Stimulated activated CD4-positive, alpha-beta T cell treated with anti-CD3 and anti-CD28 coated beads, TNF-alpha, amount 100 ng/mL, for 4 hours (primary cell): ENCODE measurements at places on chromosomes 6 and 20.

DNA sequence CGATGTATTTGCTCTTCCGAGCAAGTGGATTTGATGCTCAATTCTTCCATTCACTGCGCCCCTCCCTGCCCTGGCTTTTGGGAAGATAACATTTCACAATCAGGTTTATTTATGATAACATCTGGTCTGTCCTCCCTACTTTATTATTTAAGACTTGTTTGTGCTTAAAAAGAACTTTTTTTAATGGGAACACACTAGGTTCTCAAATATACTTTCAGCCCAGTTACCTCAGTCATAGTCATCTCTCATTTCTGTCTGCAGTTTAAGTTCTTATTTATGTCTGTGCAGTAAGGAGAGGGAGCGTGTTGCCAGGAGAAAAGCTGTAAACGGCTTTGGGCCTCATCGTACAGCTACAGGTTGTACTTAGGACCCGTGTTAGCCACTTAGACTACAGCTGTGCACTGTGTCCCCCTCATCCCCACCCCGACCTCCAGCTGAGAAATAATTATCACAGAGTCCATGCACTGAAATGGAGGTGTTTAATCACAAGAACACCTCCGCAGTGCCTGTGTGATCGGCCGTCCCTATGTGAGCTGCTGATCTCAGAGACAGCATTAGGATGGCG is 99.3 kb downstream of the RPP40 start:
- no peak for DNase-seq

- no peak for DNase-seq
Measured at GRCh38 chr6:164533045-164533362, 776.4 kb downstream of the C6orf118 start.

DNA sequence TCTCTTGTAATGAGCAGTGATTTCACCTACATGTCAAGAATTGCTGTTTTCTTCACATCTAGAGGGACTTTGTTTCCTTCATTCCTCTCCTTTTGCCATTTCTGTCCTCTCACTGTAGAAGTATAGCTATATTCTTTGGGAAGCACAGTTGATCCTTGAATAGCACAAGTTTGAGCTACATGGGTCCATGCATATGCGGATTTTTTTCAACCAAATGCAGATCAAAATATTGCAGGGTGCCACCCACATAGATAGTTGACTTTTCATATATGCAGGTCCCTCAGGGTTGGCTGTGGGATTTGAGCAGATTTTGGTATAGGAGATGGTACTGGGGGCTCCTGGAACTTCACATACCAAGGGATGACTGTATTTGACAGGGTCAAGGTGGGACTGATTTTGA is 41.1 kb downstream of the BLTP3A start:
- no peak for DNase-seq

GRCh38 chr6:39088331-39088730 is 26.7 kb downstream of the SAYSD1 start:
- DNase-seq: no peak

GRCh38 chr6:55888917-55889316 is 13.5 kb upstream of the BMP5 start:
- DNase-seq: no peak

DNA sequence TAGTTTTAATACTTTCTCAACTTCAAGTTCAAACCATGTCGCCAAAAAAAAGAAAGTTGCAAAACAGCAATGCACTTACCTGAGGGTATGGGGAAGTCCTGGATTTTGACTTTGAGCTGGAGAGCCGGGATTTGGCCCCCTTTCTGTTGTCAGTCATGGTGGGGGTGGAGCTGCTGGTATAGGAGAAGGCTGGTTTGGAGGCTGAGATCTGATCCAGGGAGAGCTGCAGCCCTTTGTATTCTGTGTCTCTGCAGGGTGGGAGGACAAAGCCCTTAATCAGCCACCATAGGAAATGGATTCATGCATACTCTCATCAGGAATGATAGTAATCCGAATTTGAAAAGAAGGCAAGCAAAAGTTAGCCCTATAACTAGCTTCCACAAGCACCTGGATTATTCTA is 44.0 kb downstream of the SIM1 start:
- DNase-seq: no peak

- DNase-seq: no peak
Measured at GRCh38 chr6:110357298-110357663, 868 bp downstream of the METTL24 start.

DNA sequence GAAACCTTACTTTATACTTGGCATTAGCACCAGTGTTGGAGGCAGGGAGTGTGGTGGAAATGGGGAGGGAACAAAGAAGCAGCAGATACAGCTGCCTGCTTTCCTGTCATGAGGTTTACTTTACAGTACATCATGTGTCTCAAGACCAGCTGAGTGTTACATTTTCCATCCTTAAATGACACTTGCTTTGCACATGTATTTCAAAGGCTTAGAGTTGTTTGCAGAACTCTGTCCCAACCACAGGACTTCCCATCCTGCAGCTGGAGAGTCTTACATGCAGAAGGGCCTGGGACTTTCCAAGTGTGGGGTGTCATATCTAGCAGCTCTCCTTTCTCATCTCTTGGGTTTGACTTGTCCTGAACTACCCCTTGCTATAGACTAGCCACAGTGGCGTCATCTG is 395.9 kb downstream of the DHX35 start:
- DNase-seq: no peak

DNA sequence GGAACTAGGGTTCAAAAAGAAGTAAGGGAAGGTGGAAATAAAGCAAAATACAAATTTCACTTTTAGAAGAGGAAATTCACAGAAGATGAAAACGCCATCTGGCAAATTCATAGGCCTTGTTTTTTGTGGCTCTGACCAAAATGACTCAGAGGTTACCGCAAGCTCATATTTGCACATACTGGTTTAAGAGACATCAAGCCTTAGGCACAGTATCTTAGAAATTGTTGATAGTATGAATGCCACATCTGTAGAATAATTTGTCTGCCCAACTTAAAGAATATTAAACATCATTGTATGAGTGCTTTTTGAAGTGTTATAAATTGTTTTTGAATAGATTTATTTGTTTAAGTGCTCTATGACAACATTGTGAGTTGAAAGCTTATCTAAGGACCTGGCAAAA is 10.6 kb downstream of the TAAR1 start:
- DNase-seq: no peak

- no peak for DNase-seq
Measured at GRCh38 chr20:44959082-44959637, 1.0 kb downstream of the TOMM34 start.

DNA sequence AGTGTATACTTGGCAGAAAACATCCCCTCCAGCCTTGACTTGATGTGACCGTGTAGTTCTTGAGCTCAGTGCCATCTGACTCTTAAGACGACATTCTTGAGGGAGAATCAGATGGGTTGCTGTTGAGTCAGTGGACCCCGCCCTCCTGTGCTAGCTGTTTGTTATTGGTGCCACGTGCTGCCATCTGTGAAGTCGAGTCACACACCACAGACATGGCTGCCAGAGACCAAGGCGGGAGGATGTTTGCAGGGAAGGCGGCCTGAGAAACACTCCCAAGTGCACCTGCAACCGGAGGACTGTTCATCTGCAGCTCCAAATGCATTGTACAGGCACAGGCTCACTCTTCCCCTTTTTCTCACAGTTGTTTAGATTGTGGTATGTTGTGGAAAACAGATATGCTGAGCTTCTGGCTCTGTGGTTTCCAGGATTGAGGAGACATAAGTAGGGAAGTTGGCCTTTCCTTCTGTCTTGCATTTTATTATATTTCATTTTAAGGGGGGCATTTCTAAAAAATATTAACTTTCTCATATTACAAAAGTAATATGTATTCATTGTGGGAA is 345.3 kb upstream of the ZFP64 start:
- no peak for DNase-seq

DNA sequence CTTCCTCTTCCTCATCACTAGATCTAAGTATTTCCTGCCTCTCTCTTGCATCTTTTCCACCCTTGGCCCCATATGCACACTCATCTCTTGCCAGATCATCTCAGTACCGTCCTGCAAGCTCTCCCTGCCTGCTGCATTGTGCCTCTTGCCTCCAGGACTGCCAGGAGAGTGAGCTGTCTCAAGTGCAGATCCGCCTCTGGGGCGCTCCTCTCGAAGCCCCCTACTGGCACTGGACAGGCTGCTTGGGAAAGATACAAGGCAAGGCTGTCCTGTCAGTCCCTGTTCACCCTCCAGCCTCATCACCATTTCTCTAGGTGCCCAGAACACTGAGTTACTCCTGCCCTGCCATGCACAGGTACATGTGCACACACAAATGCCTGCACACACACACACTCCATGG is 10.2 kb downstream of the SYNDIG1 start:
- no peak for DNase-seq

- DNase-seq: no peak
Measured at GRCh38 chr20:60242836-60243505, 284.7 kb downstream of the CDH26 start.

- DNase-seq: no peak
Measured at GRCh38 chr6:138520463-138520862, 21.2 kb upstream of the NHSL1 start.

DNA sequence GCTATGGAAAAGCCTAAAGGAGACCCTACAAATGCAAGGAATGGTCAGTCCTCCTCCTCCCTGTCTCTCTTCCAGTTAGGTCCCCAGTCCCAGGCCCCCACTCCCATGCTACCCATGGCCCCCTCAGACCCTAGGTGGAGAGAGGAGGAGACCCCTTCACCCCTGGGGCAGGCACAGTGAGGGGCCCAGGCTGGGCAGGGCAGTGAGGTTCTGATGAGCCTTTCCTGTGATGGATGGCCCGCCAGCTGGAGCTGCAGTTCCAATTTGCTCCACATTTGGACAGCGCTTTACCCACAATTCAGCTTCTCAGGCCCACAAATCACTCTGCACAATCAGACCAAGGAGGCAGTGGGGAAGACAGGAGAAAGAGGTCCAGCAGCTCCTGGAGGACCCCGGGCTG is 37.3 kb upstream of the MLN start:
- DNase-seq: no peak

DNA sequence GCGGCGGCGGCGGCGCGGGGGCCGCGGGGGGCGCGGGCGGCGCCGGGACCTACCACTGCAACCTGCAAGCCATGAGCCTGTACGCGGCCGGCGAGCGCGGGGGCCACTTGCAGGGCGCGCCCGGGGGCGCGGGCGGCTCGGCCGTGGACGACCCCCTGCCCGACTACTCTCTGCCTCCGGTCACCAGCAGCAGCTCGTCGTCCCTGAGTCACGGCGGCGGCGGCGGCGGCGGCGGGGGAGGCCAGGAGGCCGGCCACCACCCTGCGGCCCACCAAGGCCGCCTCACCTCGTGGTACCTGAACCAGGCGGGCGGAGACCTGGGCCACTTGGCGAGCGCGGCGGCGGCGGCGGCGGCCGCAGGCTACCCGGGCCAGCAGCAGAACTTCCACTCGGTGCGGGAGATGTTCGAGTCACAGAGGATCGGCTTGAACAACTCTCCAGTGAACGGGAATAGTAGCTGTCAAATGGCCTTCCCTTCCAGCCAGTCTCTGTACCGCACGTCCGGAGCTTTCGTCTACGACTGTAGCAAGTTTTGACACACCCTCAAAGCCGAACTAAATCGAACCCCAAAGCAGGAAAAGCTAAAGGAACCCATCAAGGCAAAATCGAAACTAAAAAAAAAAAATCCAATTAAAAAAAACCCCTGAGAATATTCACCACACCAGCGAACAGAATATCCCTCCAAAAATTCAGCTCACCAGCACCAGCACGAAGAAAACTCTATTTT is 2.0 kb downstream of the FOXC1 start:
- DNase-seq: no peak

GRCh38 chr6:110946498-110946897 is 12.0 kb upstream of the GTF3C6 start:
- DNase-seq: no peak

DNA sequence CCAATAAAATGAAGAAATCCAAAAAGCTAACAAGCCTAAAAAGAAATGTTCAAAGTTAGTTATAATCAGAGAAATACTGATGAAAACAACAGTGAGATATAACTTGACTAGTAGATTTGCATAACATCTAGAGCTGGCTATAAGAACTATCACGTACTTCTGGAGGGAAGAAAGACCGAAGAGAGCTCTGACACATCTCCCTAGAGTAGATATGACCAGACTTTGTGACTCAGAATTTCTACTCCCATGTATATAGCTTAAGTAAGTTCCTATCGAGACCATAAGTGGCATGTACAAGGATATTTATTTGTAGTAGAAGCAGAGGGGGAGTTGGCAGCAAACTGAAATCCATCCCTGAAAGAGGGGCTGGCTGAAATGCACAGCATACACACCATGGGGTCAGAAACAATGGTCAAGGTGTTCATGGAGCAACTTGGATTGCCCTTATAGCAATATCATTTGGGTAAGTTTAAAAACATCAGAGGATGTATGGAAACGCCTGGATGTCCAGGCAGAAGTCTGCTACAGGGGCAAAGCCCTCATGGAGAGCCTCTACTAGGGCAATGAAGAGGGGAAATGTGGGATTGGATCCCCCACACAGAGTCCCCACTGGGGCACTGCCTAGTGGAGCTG is 25.6 kb upstream of the IL17A start:
- DNase-seq: no peak

DNA sequence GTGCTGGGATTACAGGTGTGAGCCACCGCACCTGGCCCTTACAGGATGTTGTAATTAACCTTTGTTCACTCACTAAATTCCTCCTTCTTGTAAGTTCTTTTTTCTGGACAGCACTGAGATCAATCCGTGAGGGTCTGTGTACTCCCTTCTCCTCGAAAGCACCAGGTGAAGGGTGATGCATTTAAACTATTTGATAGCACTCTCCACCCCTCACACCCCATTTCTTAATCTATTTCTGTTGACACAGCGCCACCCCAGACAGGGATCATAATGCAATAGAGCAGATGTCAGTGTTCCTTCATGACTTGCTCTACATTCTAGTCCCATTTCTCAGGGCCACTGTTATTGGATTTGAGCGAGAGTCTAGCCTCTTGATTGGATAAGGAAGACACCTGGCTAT is 46.3 kb downstream of the PPP1R14C start:
- DNase-seq: no peak

DNA sequence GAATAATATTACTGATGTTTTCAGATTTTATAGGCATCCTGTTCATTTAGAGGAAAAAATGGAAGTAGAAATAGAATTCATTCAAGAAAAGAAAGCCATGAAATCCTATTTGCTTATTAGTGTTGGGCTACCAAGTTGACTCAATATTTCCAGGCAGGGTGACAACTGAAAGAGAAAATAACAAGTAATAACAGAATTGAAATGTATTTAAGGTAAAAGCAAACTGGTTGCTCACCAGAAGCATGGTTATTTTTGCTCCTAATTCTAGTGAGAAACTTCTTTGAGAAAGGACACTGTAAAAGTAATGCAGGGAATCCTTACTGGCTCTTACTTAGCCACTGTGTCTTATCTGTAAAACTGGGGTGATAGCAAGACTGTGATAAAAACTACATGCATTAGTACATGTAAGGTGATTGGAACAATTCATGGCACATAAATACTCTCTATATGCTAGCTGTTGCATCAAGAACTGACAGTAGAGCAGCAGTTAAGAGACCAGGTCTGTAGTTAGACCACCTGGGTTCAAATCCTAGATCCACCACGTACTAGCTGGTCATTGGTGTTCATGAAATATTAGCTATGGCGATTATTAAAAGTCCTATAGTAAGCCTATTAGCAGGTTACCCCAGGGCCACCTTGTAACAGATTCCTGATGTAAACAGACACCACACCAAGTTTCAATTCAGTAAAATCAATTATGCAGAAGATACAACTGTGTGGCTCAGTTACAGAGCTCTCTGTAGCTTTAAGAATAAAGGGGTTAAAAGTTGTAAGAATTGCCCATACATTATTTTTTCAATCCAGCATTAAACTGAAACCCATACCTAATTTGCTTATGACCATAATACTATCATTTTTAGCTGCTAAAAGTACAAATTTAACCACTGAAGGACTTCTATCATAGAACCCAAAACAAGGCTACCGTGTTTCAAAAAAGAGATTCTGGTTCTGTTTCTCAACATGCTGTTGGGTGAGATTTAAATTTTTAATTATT is 159.2 kb upstream of the COL21A1 start:
- no peak for DNase-seq

GRCh38 chr6:101832371-101832770 is 438.9 kb downstream of the GRIK2 start:
- DNase-seq: no peak
